ENCODE measurements at places on chromosomes 2 and 18. TPM values are rescaled to one million over a fixed set of nuclear protein-coding genes. Genes with fewer than 3 reads are reported as not detected.

GRCh38 chr2:200341376-200341775 is 34.9 kb downstream of the SPATS2L start:
- DNase-seq = no peak

The TRIM43 gene
- not detected for total RNA-seq

The ACSL3 gene
- total RNA-seq = 36.6 TPM

DNA sequence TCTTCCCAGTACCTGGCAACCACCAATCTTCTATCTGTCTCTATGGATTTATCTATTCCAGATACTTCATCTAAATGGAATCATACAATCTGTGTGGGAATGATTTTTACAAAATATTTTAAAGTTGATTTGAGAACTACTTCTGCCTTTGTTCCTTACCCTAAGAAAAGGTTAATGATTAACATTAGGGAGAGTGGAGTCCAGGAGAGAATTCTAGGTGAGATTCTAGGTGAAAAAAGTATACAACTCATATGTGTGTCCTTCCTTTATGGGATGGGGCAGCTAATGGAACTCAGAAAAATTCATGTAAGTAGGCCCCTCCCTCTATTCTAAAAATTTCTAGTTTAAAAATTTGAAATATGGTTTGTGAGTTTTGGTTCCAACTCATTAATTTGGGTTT is 35.9 kb upstream of the WDSUB1 start:
- no peak for DNase-seq

GRCh38 chr18:72261590-72261989 is 282.6 kb downstream of the CBLN2 start:
- DNase-seq = no peak

GRCh38 chr2:1744446-1745170 is at the start of gene PXDN:
Gene PXDN, minus strand, starts transcription at chr2:1744515. Its CDS starts 60 bp downstream, at chr2:1744455.
- no peak for DNase-seq

The FKBP1B gene
- 0.40 TPM for total RNA-seq

DNA sequence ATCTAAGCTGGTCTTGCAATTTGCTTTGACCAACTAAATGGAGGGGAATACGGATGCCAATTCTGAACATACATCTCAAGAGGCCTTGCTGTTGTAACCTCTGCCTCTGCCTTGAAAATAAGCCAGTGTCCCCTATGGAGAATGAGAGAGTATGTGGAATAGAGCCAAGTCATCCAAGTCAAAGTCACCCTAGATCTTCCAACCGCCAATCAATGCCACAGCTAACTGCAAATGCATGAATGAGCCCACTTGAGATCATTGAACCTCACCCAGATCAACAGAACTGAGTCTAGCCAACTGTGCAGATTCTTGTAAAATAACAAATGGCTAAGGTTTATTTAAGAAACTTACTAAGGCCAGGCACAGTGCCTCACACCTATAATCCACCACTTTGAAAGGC is 139.8 kb upstream of the TANK start:
- DNase-seq = no peak

DNA sequence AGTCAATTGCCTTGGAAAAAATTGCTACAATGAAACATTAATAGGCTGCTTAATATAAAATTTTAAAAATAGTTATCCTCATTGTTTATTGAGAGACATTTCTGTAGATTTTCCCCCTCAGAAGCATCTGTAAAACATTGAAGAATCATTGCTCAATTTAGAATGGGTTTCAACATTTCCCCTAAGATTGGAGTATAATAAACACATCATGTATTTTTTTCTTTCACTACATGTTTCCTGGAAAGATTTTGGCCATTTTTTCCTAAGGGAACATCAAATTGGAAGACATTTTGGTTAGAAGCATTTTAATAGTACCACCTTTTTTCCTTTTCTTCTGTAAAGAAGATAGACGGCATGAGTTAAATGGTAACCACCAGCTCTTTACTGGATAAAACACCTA is 443.2 kb upstream of the SPHKAP start:
- DNase-seq = no peak
